ENCODE measurements at places on chromosomes 7 and 10.
A peak's percentile ranks its signal among the peaks of the same experiment; 100 is the strongest.

DNA sequence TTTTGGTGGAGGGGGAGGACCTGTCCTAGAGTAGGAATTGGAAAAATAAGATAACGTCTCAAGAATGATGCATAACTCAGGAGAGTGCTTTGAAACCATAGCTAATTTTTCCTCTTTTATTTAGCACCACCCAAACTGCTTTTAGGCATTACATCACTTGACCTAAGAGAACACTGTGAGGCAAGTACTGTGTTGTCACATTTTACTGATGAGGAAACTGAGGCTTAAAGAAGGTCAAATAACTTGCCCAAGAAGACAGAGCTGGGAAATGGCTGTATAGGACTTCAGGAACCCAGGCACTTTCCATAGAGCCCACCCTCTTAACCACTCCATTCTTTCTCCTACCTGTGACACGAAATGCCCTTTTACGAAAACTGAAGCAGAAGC is 21.4 kb downstream of the ADRB1 start:
- no peak for DNase-seq

- no peak for DNase-seq
These were observed 100.5 kb downstream of the NPY start for GRCh38 chr7:24384362-24385030.

DNA sequence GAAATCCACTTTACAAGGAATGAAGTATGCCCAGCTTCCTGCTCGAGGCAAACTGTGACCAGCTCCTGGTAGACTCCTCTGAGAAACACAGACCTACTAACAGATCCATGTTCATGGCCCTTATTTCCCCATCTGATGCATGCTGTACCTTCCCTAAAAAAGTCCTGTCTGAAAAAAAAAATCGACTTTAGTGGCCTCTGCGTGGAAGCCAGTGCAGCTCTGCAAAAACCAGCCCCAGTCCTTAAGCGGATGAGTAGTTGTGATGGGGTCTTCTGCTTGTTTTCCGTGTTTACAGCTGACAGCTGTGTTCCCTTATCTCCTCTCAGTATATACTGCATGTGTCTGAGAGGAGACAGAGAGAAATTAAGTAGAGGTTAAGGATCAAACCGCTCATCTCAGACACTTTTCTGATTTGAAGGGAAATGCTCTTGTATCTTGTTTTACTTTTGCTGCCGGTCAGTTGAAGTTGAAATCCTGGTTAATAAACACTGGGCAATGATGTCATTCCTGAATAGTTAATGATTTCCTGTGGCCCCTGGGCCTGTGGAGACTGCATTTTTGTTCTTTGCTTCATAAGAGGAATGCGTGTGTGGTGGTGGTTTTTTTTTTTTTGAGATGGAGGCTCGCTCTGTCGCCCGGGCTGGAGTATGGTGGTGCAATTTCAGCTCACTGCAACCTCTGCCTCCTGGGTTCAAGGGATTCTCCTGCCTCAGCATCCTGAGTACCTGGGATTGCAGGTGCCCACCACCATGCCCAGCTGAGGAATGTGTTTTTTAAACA is 67.6 kb downstream of the DOCK1 start:
- DNase-seq, result no peak

GRCh38 chr7:3439333-3440030 is 138.4 kb downstream of the SDK1 start:
- no peak for DNase-seq

DNA sequence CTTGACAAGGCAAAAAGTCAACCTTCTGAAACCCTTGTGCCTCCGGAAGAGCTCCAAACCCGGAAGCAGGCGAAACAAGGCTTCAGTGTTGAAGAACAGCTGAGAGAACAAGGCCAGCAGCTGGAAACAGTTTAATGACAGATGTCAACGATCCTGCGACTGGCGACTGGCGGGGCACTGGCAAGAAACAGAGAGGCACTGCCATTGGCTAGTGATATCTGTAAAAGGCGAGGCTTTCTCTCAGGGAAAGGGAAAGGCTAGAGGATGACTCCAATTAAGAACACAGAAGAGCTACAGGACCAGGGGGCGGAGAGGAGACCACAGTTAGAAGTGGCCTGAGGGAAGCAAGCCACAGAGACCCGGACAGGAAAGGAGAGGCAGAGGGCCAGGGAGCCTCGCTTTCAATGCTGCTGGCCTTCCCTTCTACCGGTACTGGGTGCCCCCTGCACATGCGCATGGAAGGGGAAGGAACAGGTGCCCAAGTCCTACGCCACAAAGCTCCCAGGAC is 19.4 kb downstream of the ITGB1 start:
- DNase-seq, result peak; percentile 48

- no peak for DNase-seq
These were observed 771.4 kb downstream of the LRMDA start for GRCh38 chr10:76202777-76203176.

- no peak for DNase-seq
These were observed 2.7 kb downstream of the GET4 start for GRCh38 chr7:879093-879492.

GRCh38 chr7:14233868-14234369 is 244.5 kb upstream of the ETV1 start:
- no peak for DNase-seq

DNA sequence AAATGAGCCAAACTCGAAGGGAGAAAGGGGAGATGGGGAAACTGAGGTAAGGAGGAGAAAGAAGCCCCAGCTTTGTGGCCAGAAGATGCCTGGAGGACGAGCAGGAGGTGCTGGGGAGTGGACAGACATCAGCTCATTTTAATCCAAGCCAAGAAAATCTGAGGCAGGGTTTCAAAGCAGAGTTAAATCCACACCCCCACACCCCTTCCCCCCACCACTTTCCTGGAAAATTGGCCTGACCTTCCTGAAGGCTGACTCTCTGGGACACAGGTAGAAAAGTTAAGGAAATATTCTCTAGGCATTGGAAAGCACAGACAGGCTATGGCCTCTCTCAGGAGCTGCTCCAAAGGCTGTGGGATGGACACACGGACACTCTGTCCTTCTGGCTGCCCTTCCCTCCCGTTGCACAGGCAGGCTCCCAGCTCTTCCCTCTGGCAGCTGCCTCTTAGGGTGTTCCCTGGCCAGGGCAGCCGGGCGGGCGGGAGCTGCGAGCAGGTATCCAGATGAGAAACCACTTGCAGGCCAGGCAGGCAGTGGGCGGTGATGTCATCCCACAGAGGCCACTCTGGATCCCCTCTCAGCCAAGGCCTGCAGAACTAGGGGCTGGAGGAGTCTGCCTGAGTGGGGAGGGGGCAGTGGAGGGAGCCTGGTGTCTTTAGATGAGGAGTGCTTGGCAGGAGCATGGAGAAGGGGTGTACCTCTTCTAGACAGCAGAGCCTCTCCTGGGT is 171.8 kb downstream of the NEURL1 start:
- DNase-seq, result no peak
